ENCODE measurements at places on chromosomes 4 and X.

- DNase-seq, result no peak
Measured at GRCh38 chrX:37653397-37654085, 32.0 kb upstream of the XK start.

GRCh38 chr4:158282252-158282651 lies 72.0 kb downstream of the TMEM144 start:
- peak; percentile 9 for DNase-seq

GRCh38 chrX:105495376-105495775 lies 274.9 kb upstream of the TEX13A start:
- DNase-seq, result no peak

- no peak for DNase-seq
Measured at GRCh38 chr4:88226143-88226542, 58.2 kb downstream of the PPM1K start.

GRCh38 chrX:40864972-40865371 lies 129.6 kb upstream of the MED14 start:
- peak; percentile 75 for DNase-seq

DNA sequence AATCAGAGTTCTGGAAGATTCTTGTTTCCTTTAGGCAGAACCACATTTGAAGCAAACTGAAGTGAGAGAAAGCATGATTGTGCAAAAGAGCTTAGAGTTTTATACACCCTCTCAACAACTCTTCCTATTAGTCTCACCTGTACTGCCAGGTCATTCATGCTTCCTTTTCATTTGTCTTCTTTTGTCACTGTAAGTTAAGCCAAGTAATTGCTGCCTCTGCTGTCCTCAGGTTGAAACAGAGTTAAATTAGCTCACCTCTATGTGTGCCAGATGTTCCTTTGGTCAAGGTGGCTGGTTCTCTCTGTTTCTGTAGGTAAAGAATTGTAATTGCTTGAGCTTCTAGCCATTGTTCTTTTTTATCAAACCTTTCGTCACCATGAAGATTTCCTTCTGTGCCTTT lies 41.1 kb upstream of the HPGD start:
- no peak for DNase-seq

GRCh38 chr4:115834441-115834840 lies 721.0 kb upstream of the NDST4 start:
- DNase-seq, result no peak

DNA sequence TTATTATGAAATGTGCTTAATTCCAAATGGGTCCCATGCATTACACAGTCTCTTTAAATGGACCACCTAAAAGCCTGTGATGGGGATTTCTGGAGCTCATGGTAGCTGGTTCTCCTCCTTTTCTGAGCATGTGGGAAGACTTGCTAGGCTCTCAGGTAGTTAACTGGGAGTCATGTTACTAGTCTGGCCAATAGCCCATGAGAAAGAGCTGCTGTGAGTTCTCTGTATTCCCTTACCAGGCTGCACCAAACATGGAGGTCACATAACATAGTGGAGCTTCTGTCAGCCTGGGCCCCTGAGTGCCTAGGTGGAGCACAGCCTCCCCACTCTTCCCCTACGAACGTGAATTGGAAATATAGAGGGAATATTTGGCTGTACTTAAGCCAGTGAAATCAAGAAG lies 198.4 kb downstream of the MAML3 start:
- DNase-seq, result no peak

- no peak for DNase-seq
Measured at GRCh38 chr4:8112036-8112576, 46.5 kb downstream of the ABLIM2 start.

- DNase-seq, result no peak
Measured at GRCh38 chr4:140252141-140252741, 98.3 kb upstream of the MAML3 start.

DNA sequence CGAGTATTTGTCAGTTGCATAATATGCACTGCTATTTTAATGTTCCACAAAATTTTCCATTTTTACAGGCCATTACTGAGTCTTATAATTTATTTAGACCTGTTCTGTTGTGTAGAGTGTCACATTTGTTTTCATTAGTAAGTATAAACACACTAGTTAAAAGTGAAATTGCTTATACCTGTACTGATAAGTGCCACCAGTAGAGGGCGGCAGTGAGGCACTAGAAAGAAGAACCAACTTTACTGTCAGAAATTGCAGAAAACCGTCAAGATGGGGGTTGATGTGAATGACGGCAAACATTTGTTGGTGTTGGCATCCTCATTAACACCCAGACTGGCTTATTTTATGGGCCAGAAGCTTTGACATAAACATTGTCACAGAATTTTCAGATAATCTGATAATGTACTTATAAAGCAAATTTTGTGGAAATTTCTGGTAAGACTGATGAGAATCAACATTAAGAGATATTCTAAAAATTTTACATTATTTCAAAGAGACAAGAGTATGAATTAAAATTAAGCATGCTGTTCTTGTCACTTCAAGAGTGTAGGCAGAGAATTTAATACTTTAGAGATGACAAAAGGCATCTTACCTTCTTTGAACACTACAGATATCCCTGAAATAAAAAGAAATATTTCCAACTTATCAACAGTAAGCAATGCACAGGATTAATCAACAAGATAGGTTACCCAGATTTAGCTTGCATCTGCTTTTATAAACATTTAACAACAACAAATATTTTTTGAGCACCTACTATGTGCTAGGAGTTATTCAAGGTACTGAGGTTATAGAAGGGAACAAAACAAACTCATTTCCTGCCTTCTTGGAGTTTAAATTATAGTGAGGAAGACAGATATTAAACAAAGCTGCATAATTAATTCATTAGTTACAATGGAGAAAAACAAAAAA lies 24.9 kb downstream of the ALPK1 start:
- peak; percentile 52 for DNase-seq

DNA sequence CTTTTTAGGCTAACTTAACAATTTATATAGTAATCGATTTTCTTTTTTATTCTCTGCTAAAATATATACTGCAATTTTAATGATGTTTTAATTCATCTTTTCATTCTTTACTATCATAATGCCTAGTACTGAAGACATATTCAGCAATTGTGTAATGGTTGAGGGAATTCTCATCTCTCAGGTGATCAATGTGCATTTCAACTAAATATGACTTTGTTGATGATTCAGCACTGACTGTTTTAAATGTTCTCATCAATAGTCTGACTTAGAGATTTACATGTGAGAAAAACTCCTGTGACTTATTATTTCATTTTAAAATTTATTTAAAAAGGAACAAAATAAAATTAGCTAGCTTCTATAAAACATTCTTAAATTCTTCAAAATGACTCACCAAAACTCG lies 1450.3 kb downstream of the STIM2 start:
- DNase-seq, result no peak

- no peak for DNase-seq
Measured at GRCh38 chr4:52892880-52893279, 30.8 kb downstream of the RASL11B start.

- DNase-seq, result no peak
Measured at GRCh38 chrX:153408871-153409351, 2.4 kb upstream of the ZFP92 start.

- peak; percentile 98 for DNase-seq
Measured at GRCh38 chrX:101407748-101408531, at the start of the genes GLA and HNRNPH2. GLA (minus strand) TSS chrX:101407925; CDS start chrX:101407903, 22 bp downstream. HNRNPH2 (plus strand) TSS chrX:101408222; CDS start chrX:101411989, 3,767 bp downstream.

GRCh38 chr4:32140636-32141035 lies 1420.5 kb downstream of the PCDH7 start:
- DNase-seq, result no peak

- no peak for DNase-seq
Measured at GRCh38 chr4:147524601-147525000, 43.7 kb downstream of the EDNRA start.

DNA sequence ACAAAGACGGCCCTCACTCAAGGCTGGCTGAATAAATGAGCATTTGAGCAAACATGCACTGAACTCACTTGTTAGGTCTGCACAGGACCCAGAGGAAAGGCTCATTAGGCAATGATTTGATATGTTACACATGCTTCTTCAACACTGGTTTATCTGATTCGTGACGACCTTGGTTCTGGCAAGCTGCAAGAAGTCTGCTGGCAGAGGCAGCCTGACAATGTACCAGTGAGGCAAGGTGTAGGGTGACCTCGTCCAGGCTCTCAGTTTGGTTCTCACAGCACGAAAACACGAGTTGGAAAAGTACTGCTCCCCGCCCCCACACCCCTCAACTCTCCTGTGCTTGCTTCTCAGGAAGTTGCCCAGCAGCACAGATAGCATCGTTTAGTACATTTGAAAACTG lies 63.1 kb upstream of the CITED1 start:
- DNase-seq, result no peak

GRCh38 chr4:101600287-101600686 lies 190.2 kb upstream of the BANK1 start:
- DNase-seq, result no peak

DNA sequence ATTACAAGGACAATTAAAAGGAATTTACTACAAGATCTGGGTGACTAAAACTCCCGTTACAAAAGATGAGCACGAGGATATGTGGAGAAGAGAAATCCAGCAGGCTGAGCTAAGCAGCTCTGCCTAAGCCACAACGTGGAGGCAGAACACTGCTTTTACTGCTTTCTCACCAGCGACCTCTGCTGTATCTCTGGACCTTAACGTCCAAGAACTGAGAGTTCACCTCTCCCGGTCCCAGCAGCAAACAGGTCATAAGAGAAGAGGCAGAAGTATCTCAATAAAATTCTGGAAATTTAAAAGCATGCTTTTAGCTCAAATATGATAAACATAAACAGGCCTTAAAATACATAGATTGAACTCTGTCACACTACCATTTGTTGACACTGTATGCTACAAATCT lies 81.0 kb downstream of the ADGRA3 start:
- peak; percentile 28 for DNase-seq

Data from HFFc6 (cell line).